Stimulated activated CD8-positive, alpha-beta memory T cell treated with anti-CD3 and anti-CD28 coated beads, Interleukin-4, amount 100 ng/mL, for 1 hour (primary cell): ENCODE measurements at places on chromosomes 1 and 21.
A peak's percentile ranks its signal among the peaks of the same experiment; 100 is the strongest.

DNA sequence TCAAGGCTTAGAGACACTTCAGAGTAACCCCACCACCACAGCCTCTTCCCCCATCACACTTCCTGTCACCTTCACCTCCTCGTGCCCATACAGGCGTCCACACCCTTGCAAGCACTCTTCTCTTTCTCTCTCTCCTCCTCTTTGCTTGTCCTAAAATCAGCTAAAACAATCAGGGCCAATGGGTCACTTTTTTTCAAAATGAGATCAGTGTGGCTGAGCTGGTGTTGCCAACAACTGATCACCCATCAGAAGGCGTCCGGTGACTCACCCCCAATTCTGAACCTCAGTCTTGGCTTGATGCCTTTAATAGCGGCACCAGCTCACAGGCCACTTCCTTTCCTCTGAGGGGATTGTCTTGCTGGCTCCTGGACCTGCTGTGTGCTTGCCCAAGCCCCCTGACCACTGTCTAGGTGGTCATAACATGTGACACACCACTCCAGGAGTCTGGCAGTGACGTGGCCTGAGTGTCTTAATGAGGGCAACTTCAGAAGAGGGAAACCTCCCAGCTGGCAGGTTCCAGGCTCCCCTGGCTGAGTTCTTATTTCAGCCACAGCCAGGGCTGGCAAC is 1.6 kb downstream of the DRAXIN start:
- DNase-seq = peak; percentile 21

DNA sequence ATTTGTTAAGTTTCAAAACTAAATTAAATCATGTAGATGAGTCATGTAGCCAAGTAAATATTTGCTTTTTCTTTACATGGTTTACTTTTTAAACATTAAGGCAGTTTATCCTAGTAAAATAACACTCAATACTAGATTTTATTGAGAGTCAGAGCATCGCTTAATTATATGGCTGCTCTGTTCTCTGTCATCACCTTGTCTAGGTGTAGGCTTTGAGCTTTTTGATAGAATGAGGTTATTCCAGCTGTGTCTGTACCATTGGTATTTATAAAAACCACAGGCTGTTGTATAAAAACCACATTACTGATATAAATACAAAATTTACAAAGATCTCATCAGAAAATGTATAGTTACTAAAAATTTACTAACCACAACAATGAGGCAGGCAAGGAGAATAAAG is 42.5 kb upstream of the GPR52 start:
- DNase-seq = no peak

DNA sequence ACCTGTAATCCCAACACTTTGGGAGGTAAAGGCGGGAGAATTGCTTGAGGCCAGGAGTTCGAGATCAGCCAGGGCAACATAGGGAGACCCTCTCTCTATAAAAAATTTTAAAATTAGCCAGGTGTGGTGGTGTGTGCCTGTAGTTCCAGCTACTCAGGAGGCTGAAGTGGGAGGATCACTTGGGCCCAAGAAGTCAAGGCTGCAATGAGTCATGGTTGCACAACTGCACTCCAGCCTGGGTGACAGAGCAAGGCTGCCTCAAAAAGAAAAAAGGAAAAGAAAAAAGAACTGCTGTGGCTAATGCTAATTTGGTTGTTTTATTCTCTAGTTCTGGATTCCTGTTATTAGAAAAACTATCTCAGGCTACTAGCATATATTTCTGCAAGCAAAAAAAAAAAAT is 29.8 kb downstream of the DBT start:
- DNase-seq = no peak

DNA sequence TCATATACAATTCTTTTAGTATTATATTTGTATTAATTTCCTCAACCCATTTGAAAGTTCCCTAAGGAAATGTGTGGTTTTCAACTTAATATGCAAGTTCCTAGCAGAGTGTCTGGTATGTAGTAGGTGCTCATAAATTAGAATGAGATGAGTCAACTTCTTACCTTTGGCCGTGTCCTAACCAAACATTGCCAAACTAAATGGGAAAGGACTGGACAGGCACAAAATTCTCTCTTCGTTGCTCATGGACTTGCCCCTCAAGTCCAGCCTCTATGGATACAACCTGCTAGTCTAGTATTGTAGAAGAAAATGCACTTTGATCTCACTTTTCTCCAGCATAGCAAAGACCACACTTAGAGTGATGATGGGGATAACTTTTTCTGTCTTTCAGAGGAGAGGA is 11.6 kb upstream of the MRPS14 start:
- DNase-seq = no peak

GRCh38 chr1:169043823-169044222 is 62.7 kb upstream of the ATP1B1 start:
- DNase-seq = no peak

GRCh38 chr1:111190931-111191451 is 9.5 kb downstream of the DENND2D start:
- DNase-seq = no peak

DNA sequence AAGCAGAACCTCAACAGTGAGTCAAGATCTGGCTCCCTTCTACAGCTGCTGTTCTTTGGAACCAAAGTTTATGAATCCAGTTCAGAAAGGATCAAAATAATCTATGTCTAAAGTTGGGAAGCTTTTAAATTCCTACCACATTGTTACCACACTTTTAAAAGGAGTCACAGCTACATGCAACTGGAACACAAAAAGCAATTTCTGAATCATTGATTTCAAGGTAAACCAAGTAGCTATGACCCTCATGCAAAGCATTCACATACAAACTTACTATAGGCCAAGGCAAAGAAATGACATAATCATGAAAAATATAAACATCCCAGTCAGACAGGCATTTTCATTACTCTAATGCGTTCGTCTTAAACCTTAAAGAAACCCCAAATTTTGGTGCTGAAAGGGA is 3.5 kb downstream of the SIPA1L2 start:
- DNase-seq = no peak

- no peak for DNase-seq
These were observed 18.9 kb upstream of the IPP start for GRCh38 chr1:45769261-45769932.

DNA sequence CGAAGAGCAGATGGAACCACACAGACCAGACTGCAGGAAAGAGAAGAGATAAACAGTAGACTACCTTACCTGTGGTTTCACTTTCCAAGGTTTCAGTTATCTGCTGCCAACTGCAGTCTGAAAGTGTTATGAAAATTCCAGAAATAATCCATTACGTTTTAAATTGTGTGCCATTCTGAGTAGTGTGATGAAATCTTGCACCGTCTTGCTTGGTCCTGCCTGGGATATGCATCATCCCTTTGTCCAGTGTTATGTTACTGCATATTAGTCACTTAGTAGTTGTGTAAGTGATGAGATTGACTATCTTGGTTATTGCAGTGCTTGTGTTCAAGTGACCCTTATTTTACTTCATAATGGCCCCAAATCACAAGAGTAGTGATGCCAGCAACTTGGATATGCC is 33.9 kb downstream of the DNAJC6 start:
- DNase-seq = no peak

- DNase-seq = no peak
These were observed 31.2 kb upstream of the SYNC start for GRCh38 chr1:32733582-32734321.

DNA sequence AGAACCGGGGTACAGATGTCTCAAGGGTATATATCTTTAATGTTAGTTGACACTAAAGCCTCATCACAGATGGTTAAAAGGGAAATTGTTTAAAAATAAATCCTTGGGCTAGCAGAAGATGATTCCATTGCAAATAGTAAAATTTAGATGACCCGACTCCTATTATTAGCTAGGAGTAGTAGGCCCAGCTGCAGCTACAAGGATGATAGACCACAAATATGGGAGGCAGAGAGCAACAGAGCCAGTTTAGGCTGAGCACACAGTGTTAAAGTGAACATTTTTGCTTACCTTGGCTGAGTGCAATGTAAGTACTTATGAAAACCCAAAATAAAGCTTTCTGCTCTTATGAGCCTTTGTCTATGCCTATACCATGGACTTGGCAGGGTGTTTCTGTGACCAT is 100.5 kb upstream of the COL11A1 start:
- DNase-seq = no peak

DNA sequence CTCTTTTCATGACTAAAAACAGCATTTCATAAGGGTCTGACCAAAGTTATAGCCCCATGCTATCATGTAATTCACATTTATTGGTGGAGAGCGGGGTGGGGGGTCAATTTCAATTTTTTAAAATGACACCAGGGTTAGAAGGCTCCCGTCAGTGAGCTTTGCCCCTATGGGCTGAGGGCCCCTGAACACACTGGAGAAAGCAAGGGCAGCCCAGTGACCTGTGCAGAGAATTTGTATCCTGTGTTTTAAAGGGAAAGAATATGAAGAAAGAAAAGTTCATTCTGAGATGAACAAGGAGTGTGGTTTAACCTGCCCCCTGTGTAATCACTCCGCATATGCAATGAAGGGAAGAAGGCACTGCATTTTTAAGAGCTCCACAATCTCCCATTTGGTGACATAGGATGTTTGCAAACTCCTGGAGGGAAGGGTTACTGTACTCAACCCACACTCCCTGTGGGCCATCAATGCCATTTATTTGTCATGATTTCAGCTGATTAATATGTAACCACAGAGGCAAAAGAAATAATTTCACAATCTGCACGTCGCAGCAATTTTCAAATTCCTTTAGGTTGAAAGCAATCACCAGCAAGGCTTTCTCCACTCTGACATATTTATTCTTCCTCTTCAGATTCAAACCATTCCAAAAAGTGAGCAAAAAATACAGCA is 95.6 kb downstream of the ZNF281 start:
- no peak for DNase-seq

DNA sequence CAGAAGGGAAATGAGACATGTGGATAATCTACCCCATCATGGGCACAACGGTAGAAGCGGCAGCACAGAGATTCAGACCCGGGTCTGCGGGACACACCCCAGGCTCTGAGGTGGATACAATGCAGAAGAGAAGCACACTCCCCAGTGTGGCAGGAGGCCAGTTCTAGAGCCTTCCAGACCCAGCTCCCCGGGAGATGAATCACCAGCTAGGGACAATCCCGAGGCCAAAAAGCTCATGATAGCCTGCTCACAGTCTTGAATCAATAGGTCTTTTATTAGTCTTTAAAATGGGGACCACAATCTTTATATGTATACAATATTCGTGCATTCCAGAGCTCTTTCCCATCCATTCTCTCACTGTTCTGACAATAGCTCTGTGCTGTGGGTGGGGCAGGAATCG is 57.3 kb upstream of the DIRAS3 start:
- no peak for DNase-seq

DNA sequence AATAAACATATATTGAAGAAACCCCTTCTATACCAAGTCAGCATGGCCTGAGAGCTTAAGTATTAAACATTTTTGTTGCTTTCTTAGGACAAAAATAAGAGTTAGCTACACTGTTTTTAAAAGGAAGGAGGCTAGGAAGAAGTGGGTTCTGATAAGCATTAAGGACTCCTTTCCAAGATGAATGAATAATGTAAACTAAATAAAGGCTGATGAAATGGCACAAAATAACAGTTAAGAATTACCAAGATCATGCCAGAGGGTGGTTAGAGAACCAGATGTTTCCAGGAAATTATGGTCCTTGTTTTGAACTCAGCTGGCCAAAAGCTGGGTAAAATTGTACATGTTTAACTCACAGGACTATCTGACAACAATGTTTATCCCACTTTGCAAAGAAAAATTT is 114.1 kb upstream of the ETS2 start:
- DNase-seq = no peak

DNA sequence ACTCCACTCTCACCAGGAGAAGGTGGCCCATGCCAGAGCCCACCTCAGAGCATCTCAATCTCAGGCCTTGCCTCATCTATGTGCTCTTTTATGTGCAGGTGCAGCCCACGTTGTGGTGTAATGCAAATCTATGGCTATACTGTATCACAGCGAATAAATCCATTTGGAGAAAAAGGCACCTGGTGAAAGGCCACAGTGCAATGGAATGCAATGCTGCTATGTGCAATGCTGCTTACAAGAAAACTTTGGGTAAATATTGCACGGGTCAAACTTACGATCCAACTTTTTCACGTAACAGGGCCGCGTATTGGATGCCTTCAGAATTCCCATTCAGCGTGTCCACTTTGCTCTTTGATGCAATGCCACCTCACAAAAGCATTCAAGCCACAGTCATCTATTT is 13.5 kb downstream of the ZBTB18 start:
- no peak for DNase-seq

DNA sequence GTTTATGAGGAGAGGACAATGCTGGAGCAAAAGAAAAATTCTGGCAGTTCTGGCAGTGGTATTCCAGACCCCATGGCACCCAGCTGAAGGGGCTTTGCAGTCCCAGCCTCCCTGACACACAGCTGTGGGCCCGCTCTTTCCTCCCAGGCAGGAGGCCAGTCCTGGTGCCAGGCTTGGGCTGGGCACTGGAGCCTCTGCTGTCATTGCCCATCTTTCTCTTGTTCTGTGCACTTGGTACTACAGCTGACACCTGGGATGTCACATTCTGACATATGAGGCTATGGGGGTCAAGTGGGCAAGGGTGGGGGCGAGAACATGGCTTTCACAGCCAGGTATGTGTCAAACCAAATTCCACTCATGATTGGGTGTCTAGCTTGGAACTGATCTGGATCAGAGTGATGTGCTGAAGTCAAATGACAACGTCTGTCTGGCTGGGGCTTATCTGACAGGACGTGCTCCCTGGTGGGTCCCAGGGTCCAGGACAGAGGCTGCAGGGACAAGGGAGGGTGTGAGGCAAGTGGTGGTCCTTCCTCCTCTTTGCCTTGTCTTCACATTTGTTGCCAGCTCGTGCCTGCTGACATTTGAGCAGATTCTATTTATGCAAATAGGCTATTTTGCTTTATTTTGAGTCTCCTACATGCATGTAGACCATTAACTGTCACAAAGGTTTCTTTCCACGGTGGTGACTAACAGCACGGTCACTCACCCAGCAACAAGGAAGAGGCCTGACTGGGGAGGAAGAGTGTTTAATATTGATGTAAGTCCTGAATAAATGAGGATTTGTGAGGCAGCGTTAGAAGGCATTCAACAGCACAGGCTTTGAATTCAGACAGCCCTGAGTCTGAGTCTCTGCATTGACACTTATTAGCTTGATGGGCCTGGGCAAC is 336.3 kb downstream of the PBX1 start:
- DNase-seq = no peak

GRCh38 chr1:33168556-33169289 is 13.1 kb downstream of the TRIM62 start:
- DNase-seq = no peak

DNA sequence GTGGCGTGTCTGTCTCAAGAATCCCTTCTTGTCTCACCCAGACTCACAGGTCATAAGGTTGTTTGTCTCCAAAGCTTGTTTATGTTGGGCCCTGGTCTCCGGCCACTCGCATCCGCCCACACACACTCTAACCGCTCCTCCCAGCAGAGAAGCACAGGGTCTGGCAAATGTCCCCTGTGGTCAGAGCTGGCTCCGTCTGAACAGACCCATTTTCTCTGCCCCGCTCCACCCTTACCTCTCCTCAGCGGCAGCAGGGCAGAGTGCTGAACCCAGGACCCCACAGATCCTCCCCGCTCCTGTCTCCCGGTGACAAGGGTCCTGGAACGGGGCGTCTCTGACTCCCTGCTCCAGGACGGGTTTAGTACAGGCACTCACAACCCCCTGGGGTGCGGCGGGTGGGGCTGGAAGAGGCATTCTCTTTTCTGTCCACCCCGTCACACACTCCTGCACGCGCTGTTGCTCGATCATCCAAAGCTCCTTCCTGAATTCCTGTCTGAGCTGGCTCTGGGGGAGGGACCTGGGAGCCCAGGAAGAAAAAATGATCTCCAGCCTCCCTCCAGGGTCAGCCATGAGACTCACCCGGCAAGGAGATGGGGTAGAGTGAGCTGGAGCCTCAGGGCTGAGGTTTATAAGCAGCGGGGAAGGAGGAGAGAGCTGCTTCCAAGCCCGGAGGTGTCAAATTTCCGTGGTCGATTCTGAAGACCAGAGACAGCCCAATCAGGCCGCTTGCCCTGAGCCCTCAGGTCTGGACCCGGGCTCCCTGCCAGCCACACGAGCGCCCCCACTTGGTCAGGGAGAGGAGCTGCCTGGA is at the start of gene S100A13:
Gene S100A13, minus strand, starts transcription at position 602 of the 811 bp plus-strand sequence. CDS start 1,033 bp downstream, outside the sequence.
- DNase-seq = no peak
